ENCODE measurements at places on chromosomes 2 and 18.

DNA sequence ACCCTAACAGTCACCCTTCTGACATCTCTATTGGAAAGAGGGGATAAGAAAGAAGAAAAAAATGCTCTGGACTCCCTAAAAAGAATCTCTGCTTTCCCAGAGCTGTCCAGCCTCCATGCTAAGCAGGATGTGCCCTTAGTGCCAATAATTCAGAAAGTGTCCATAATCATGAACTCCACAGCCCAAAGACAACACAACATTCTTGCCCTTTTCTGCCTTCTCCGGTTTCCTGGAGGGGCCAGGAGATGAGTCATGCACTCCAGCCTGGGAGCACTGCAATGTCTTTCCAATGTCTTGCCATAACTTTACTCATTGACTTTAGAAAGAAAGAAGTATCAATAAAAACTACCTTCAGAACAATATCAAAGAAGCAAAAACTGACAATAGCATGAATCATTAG is 44.0 kb downstream of the KLF7 start:
- no peak for DNase-seq

DNA sequence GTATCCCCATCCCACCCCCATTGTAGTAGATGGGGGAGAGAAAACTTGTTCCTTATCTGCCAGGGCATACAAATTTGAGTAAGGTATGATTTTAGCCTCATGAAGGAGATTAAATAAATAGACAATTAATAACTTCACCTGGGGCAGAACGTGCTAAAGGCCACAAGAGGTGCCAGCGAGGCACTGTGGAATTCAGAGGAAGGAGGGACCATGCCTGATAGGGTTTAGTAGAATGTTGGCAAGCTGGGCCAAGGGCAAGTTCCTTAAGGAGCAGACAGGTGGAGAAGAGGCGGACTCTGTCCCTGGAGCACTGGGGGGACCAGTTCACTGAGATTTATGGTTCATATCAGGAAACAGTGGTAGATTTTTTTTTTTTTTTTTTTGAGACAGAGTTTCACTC is 22.5 kb downstream of the STAMBP start:
- no peak for DNase-seq

GRCh38 chr18:76380127-76380729 is 114.8 kb downstream of the ZNF516 start:
- no peak for DNase-seq

DNA sequence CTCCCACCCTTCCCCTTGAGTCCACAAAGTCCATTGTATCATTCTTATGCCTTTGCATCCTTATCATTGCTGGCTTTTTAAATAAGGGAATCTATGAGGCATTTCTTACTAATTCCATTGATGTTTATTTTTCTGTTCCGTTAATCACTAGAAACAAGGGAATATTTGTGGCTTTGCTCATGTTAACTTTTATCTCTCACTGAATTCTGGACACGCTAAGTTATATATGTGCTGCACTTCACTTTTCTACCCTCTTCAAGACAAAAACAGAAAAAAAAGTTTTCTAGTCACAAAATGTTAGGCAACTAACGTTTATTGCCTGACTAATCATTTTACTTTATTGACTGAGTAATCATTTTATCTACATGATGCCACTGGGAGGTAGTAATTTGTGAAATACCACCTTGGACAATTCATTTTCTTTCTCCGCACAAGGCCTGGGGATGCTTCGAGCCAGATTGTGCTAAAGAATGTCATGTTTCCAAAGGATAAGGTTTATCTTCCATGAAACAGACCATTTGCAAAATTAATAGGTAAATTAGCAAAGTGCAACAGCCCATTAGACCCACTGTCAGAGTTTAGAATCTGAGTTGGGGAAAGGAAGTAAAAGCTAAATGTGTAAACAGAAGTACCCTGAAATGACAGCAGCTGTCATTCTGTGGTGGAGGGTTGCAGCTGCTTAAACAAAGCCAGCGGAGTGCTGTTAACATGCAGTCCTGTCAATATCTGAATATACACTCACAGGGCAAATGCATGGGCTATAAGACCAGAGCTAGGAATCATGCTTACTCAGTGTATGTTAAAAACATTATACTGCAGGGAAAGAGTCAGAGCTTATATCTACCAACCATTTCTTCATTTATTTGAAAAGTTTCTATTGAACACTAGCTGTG is 658.7 kb downstream of the CNTNAP5 start:
- DNase-seq: no peak

DNA sequence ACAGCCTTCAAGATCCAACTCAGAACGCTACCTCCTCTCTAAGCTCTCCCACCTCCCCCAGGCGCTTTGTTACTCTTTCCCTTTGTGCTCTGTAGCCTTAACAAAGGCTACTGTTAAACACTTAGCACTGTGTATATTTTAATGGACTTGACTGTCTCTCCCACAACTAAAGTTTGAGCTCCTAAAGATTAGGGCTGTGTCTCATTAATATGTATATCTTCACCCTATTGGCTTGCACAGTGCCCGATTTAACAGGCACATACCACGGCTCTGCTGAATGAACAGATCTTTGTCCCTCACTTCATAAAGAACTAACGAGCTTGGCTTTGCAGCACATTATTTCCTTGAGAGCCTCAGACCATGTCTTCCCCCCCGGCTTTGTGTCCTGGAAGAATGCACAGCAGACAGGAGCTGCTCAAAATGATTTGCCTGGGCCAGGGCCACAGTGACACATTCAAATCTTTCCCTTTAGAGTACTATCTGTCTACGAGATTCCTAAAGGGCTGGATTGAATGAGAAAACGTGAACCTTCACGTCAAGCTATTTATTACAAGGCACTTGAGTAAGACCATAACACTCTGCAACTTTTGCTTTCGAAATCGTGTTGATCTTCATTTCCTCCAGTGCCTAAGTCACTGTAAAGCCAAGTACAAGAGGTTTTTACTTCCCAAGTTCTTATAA is 22.1 kb downstream of the ABHD3 start:
- DNase-seq: no peak

GRCh38 chr2:175366815-175367214 is 185.3 kb upstream of the ATP5MC3 start:
- peak; percentile 43 for DNase-seq

DNA sequence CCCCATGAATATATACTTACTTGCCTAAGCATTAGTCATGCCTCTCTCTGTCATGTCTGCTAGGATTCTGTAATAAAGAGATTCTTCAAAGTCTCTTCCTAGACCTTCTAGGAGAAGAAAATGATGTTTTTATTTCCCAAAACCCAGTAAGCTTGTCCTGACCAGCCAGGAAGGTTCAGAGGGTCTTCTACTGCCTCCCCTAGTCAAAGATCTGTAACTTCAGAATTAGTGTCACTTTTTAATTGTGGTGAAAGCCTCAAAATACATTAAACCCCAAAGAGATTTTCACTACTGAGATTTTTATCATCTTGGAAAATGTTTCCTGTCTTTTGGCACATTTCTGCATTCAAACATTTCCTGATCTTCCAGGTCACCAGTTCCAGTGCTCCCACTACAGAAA is 232.9 kb upstream of the STK17B start:
- DNase-seq: no peak

DNA sequence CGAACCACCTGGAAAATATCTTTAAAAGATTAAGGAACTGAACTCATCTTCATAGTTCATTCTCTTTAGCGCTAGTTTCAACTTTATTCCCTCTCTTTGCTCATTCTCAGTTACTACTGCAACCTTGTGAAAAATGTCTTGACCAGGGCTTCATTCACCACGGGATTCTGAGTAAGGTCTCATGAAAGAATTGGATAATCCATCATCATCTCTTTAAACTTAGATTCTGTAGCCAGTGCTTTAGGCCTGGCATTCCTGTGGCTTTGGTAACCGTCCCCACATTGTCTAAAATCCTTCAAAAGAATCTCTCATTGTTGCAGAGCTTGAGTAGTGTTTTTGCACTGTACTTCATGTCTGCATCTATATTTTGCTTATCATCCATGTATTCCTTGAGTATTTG is 229.5 kb downstream of the ETAA1 start:
- no peak for DNase-seq

- DNase-seq: no peak
These were observed 960.9 kb downstream of the SOCS6 start for GRCh38 chr18:71249791-71250190.

GRCh38 chr2:33644215-33644614 is 45.1 kb upstream of the FAM98A start:
- no peak for DNase-seq

GRCh38 chr2:12923907-12924610 is 207.3 kb downstream of the TRIB2 start:
- DNase-seq: no peak

GRCh38 chr2:219109471-219109870 is 48.8 kb upstream of the IHH start:
- DNase-seq: no peak
